ENCODE measurements at places on chromosomes 11 and 22.
A peak's percentile ranks its signal among the peaks of the same experiment; 100 is the strongest.

DNA sequence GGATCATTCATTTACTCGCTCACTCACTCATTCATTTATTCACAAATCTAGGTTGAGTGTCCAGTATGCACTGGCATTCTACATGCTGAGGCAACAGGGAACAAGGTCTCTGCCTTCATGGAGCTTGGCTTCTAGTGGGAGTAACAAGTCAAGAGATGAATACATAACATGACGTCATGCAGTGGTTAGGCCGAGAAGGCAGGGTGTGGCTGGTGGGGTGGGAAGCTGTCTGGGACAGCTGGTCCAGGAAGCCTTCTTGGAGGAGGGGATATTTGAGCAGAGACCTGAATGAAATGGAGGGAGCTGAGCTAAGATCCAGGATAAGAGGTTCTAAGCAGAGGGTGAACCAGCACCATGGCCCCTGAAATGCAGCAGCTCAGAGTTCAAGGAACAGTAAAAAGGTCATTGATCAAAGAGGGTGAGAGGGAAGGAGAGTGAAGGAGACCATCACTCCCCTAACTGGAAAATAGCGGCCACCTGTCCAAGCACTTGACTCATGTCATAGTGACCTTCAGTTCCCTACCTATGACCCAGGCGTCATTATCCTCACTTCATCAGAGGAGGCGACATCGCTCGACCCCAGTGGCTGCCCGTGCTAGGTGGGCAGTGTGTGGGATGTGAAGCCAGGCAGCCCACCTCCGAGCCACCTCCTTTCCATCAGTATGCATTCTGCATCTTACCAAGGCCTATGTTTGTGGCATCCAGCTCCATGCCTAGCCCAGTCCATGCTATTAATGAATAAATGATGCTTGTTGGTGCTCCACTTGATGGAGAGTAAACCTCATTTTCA, 105.0 kb downstream of the TSPAN18 start:
- no peak for DNase-seq

- DNase-seq, result no peak
These were observed 18.9 kb upstream of the LYVE1 start for GRCh38 chr11:10587388-10587787.

DNA sequence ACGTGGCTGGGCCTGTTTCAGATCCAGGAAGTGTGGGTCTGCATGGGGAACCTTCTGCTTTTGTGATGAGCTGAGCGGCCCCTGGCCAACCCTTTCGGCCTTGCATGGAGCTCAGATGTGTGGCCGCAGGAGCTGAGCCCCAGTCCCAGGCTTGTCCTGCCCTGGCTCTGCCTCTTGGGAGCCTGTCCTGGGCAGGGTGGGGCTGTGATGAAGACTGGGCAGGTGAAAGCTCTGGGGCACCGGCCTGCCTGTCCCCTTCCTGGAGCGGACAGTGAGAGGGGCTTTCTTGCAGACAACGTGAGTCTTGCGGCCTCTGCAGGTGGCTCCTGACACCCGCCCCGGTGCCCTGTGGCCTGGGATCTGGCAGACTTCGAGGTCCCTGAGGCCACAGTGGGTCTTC, 1296.6 kb downstream of the BRD1 start:
- no peak for DNase-seq

GRCh38 chr11:102762361-102762767, 18.1 kb downstream of the MMP10 start:
- no peak for DNase-seq

DNA sequence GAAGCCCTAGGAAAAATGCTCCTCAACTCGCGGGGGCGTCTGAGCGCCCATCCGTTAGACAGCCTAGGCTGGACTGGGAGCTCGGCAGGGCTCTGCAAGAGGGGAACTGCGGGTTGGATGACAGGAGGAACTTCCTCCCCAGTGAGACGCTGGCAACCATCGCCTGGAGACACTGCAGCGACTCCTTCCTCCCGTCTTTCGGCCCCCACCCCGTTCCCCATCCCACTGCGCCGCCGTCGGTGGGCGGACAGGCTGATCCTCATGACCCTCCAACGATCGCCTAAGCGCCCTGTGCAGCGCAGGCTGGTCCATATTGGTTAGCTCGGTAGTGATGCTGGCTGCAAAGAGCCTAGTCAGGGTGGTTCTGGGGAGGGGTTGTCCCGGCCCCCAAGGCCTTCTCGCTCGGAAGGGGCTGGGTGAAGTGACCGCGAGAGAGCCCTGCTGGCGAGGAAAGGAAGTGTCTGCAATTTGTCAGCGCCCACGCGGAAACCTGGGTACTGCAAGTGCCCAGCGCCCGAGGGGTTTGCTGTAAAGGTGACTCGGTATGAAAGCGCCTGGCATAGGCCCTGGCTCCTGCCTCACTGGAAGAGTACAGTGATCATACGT, 638 bp downstream of the NRGN start:
- DNase-seq, result peak; percentile 80

DNA sequence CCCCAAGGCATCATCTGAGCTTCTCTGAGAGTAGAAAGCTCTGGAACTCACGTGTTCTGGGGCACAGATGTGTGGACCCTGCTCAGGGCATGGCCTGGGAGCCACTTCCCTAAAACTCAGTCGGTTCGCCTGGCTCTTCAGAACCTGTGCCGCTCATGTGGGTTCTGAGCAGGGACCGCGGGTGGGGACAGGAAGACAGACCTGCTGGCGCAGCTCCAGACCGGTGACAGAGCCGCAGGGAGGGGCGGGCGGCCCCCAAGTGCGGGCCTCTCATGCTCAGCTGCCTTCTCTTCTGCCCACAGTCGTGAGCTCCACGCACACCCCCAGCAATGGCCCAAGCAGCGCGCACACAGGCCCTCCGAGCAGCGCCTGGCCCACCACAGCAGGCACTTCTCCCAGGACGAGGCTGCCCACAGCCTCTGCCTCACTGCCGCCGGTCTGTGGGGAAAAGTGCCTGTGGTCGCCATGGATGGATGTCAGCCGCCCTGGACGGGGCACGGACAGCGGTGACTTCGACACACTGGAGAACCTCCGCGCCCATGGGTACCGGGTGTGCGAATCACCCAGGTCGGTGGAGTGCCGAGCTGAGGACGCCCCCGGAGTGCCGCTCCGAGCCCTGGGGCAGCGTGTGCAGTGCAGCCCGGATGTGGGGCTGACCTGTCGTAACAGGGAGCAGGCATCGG, 24.2 kb downstream of the MUC5AC start:
- no peak for DNase-seq

DNA sequence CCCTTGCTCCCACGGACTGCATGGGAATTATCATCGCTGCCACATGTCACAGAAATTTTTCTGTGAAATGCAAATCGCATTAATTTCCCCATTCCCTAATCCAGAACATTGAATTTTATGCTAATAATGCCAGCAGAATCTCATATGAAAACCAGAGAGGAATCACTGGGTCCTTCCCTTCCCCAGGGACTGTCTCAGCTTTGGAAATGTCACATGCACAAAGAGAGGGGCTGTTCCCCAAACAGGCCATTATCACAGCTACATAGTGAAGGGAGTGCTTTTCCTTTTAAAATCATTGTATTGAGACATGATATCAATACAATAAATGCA, 954.5 kb downstream of the BRD1 start:
- DNase-seq, result no peak

GRCh38 chr11:44047931-44048431, at the start of gene ACCSL:
Gene ACCSL (plus strand): TSS chr11:44047981. CDS start chr11:44048037, 56 bp downstream.
- no peak for DNase-seq

DNA sequence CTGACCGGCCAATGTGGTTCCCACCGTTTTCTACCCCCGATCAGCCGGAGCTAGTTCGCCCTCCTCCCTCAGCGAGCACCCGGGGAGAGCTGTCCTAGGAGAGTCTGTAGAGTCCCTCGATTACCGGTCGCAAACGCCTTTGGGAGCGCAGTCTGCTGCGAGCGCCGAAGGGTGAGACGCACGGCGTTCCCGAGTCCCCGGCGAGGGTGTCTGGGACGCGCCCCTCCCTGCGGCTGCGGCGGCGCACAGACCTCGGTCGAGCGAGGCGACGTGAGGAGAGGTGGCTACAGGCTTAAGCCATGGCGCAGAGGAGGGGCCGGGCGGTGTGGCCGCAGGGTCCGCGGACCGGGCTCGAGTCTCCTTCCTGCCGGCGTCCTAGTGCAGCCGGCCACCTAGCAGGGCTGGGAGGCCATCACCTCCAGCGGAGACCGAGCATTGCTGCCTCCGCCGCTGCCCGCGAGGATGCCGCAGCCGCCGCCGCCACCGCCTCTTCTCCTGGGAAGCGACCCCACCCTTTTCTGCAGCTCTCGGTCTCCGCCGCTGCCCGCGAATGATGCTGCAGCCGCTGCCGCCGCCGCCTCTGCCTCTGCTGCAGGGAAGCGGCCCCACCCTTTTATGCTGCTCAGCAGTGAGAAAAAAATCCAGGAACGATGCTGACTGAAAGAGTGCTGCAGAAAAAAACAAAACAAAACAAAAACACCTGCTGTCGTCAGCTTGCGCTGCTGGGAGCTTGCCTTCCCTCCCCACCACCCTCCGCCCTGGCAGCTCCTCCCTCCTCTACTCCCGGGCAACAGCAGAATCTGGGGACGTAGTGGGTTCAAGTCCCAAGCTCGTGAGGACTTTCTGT, at the start of gene MAP6:
Gene MAP6, minus strand, starts transcription at position 588 of the 847 bp plus-strand sequence. CDS start 669 bp downstream, outside the sequence.
- DNase-seq, result peak; percentile 34

GRCh38 chr11:33891714-33892327, at the start of gene LMO2:
Gene LMO2 (minus strand): TSS chr11:33892076. CDS start chr11:33869716, 22,360 bp downstream.
- no peak for DNase-seq

DNA sequence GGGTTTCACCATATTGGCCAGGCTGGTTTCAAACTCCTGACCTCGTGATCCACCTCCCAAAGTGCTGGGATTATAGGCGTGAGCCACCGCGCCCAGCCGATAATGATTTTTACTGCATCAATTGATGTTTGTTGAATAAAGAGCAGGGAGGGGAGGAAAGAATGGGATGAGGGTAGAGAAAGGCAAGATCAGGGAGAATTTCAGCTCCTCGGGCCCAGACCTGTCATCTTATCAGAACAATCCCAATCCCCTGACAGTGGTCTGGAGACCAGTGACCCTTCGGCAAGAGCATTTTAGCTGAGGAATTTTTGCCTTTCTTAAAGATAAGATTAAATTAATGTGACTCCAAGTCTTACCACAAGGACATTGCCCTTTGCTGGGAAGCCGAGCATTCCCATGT, 15.0 kb upstream of the ANO1 start:
- DNase-seq, result no peak

DNA sequence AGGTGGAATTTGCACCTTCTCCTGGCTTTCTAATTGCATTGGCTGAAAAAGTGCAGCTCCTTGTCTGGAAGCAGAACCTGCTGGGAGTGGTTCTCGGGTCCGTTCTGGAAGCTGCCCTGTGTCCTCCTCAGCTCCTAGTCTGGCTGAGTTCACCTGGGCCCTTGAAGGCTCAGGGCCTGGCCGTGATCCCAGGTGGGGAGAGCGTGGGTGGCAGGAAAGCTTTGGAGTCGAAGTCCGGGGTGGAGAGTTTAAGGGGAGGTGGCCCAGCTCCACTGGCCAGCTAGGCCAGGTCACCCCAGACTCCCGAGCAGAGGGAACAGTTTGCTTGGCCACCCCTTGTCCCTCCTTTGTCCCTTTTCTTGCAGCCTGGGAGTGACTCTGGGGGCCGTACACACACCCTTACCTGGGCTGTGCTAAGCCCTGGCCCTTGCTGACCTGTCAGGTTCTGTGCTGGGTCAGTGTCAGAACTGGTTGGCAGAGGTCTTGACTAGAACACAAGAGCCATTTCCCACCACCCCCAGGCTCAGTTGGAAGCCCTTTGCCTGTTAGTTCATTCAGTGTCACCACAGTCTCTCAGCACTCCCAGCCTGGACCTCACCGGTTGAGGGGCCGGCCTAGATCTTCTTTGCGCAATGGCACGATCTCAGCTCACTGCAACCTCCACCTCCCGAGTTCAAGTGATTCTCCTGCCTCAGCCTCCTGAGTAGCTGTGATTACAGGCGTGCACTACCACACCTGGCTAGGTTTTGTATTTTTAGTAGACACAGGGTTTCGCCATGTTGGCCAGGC, 37.3 kb downstream of the LRP5 start:
- no peak for DNase-seq

Data from activated CD4-positive, alpha-beta T cell treated with anti-CD3 and anti-CD28 coated beads for 48 hours (primary cell).